ENCODE measurements at places on chromosomes 3 and 15. TPM values are rescaled to one million over a fixed set of nuclear protein-coding genes. Genes with fewer than 3 reads are reported as not detected.

The EOMES gene
- total RNA-seq = 0.17 TPM

The MEX3B gene
- 3.6 TPM for total RNA-seq

The ASB14 gene
- 14.1 TPM for total RNA-seq

The TGM5 gene
- total RNA-seq = not detected

The PIK3CA gene
- 20.9 TPM for total RNA-seq

The CCRL2 gene
- total RNA-seq = 1.4 TPM

The GPR27 gene
- total RNA-seq = 4.4 TPM

The GRAMD1C gene
- 3.4 TPM for total RNA-seq

The CKMT1A gene
- total RNA-seq = 0.22 TPM

DNA sequence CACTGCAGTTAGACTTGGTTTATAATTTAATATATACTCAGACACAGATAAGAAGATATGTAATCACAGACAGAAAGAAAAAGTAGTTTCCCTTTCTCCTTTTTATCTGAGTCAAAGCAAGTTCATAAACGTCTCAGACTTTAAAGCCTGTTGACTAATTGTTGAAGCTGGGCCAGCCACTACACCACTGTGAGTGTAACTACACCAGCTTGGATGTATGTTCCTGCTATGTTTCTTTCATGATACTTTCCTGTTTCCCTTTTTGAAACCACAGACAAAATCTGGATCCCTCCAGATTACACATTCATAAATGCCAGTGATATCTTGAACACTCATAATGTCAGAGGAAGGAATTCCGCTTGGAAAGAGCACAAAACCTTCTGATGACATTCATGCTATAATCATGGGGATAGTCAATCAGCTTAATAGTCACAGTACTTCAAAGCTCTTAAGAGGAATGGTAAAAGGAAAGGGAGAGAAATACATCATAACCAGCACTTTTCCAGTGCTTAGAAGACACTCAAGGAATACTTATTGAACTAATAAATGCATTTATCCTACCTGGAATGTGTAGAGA lies 32.0 kb downstream of the KCNMB2 start:
- no peak for DNase-seq

- no peak for DNase-seq
Observed at GRCh38 chr15:51837792-51838251, 8.4 kb downstream of the TMOD3 start.

GRCh38 chr3:116863822-116864589 lies 154.4 kb downstream of the TUSC7 start:
- DNase-seq = no peak

- DNase-seq = no peak
Observed at GRCh38 chr15:77540312-77541060, 92.2 kb downstream of the LINGO1 start.

DNA sequence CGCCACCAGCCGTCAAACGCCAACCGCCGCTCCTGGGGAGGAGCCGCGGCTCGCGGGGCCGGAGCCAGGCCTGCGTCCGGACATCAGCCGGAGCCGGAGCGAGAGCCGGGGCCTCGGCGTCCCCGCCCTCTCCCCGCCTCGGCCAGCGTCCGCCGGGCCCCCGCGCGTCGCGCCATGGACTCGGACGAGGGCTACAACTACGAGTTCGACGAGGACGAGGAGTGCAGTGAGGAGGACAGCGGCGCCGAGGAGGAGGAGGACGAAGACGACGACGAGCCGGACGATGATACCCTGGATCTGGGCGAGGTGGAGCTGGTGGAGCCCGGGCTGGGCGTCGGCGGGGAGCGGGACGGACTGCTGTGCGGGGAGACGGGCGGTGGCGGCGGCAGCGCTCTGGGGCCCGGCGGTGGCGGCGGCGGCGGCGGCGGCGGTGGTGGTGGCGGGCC lies 359 bp downstream of the ARIH1 start:
- DNase-seq = no peak

DNA sequence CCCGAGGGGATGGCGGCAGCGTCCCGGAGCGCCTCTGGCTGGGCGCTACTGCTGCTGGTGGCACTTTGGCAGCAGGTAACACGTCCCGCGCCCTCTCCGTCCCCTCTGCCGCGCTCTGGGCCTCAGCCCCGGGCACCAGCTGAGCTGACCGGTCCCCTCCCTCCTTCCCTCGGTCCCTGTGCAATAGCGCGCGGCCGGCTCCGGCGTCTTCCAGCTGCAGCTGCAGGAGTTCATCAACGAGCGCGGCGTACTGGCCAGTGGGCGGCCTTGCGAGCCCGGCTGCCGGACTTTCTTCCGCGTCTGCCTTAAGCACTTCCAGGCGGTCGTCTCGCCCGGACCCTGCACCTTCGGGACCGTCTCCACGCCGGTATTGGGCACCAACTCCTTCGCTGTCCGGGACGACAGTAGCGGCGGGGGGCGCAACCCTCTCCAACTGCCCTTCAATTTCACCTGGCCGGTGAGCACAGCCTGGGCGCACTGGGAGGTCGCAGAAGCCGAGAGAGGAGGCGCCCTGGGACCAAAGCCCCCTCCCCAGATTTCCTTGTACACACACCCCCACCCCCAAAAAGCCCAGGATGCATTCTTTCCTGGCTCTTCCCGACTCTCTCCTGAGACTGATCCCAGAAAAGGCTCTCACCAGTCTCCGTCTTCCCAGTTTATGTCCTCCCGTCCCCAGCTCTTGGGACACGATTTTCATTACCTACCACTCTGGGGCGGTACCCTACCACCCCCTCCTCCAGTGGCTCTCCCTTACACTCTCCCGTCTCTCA lies 705 bp downstream of the DLL4 start:
- DNase-seq = peak; percentile 73

DNA sequence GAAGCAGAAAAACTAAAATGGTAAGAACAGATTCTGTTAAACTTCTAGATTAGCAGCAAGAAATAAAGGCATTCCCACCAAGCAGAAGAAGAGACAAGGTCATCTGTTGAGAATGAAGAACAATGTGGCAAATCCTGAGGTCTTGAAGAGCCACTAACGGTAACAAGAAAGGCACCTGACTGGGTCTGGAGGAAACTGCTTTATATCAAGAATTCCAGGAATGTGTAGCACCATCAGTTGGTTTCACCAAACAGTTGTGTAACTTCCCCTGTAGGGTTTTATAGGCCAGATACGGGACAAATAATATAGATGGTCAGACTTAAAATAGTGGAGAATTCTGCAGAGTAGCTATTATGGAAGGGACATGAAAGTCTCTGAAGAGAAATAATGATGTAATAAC lies 57.3 kb downstream of the ACAP2 start:
- DNase-seq = no peak

DNA sequence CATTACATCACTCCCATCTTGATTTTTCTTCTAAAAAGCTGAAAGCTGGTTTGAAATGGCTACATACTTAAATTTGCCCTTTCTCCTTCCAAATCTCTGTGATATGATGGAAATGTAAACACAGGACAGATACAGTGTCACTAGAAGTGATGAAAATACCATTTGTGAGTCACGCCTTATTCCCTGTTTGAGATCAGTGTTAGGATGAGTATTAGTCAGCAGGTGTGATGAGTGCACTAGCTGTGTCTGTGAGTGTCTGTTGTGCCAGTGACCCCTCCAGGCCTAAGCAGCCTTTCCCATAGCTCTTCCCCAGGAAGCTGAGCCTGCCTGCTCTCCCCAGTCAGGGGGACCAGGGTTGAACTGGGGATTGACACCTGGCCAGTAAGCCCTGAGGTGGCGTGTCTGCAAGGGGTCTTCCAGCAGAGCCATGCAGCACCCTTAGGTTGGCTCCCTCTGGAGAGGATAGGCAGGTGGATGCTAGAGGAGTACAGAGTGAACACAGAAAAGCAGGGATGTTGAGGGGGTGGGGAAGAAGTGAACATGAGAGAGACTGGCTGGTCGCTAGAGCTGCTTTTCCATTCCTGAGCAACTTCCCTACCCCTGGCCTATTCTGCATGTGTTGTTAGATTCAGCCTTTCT lies 92.0 kb downstream of the PDE8A start:
- DNase-seq = no peak

- DNase-seq = no peak
Observed at GRCh38 chr3:194745422-194746184, 59.9 kb downstream of the FAM43A start.

DNA sequence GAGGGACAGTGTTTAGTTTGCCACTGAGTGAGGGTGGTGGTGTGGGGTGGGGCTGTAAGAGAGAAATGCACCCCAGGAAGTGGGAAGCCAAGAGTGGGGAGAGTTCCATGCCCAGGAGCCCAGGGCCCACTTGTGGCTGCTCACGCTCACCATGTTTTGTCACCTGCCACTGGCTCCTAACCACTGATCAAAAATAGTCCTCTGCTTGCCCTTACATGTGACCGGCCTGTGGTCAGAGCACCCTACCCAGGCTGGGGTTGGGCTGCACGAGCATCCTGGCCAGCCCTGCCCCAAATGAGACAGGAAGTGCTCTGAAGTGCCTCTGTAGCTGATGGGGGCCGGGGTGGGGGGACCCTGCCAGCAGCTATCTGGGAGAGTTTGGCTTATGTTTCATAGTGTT lies 216.3 kb downstream of the RPLP1 start:
- DNase-seq = peak; percentile 33

DNA sequence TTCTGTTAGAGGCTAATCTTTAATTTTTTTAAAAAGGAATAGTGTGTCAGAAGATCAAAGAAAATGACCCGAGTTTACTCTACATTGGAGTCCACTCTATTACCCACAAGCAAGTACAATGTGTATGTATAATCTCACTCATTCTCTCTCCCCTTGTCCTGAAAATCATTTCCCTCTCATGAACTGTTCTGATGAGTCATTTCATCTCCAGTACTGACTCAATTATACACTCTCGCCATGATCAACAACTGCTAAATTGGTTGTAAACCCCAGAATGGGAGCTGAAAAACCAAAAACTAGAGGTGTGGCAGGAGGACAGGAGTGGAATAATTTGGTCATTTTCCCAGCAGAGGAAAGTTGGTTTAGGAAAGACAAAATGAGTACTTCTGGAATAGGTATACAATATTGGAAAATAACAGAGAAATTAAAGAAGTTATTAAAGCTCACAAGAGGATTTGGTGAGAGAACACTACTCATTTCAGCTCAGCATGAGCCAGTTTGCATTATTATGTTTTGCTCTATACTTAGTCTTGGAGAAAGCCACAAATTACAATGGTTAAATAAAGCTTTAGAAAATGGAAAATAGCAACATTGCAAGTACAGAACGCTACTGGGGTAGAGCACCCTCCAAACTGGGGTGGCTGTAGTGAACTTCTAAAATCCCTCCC lies 144.3 kb upstream of the PFN2 start:
- DNase-seq = no peak

DNA sequence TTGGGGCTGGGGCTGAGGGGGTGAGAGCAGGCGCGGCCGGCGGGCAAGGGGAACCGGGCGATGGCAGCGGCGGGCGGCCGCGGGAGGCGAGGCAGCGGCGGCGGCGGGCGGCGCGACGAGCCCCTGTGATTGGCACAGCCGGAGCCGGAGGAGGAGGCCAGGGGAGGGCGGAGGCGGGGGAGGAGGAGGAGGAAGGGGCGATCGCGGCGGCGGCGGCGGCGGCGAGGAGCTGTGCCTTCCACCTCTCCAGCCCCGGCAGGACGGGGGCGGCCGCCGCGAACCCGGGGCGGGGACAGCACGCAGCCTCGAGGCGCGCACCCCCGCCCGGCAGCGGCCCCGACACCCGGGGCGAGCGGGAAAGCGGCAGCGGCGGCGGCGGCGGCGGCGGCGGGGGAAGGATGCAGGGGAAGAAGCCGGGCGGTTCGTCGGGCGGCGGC lies at the start of gene SLCO3A1:
Gene SLCO3A1, plus strand, starts transcription at position 198 of the 437 bp plus-strand sequence.
- DNase-seq = peak; percentile 91

GRCh38 chr3:50296721-50297383 lies 2.4 kb downstream of the HYAL3 start:
- no peak for DNase-seq

DNA sequence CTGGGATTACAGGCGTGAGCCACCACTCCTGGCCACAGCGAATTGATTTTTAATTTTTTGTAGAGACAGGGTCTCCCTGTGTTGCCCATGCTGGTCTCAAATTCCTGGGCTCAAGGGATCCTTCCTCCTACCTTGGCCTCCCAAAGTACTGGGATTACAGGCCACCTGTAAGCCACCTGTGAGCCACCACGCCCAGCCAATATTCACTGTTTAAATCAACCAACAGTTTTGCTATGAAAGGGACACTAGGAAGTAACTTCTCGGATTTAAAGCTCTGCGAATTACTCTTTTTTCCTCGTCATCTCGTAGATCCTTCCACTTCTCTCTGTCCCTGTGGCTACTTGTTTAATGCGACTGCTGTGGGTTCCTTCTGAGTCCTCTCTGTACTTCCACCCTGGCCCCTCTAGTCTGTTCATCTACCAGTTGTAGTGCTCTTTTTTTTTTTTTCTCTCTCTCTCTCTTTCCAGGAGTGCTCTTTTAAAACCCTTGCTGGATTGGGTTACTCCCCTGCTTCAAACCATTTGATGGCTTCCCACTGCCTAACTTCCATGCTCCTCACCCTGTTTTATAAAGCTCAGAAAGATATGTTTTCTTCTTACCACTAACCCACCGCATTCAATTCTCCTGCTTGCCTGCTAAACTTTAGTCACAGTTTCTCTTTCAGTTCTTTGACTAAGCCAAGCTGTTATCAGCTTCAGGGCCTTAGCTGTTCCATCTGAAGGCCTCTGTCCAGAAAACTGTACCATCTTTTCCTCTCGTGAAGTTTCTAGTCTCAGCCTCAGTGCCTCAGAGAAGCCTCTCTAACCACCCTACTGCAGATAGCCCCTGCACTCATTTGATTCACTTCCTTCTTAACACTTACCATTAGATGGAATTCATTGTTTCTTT lies 12.4 kb downstream of the RTF1 start:
- DNase-seq = no peak

DNA sequence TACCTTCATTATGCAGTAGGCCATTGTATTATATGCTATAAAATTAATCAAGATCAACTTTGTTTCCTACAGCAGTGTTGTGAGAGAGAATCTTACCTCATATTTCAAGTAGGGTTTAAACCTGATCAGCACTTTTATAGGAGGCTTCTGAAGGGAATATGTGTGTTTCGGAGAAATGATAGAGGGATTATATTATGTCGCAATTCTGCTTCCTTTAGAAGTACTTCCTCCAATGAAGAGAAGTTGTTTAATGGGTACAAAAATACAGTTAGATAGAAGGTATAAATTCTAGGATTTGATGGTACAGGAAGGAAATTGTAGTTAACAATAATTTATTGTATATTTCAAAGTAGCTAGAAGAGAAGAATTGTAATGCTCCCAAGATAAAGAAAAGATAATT lies 54.9 kb downstream of the NSUN3 start:
- no peak for DNase-seq

- no peak for DNase-seq
Observed at GRCh38 chr3:23796518-23796917, 9.2 kb upstream of the UBE2E1 start.

- DNase-seq = no peak
Observed at GRCh38 chr3:170985304-170985703, 41.2 kb downstream of the SLC2A2 start.

GRCh38 chr15:93524432-93524831 lies 435.4 kb upstream of the RGMA start:
- DNase-seq = no peak

- no peak for DNase-seq
Observed at GRCh38 chr15:71807691-71808091, 2.7 kb upstream of the NR2E3 start.

DNA sequence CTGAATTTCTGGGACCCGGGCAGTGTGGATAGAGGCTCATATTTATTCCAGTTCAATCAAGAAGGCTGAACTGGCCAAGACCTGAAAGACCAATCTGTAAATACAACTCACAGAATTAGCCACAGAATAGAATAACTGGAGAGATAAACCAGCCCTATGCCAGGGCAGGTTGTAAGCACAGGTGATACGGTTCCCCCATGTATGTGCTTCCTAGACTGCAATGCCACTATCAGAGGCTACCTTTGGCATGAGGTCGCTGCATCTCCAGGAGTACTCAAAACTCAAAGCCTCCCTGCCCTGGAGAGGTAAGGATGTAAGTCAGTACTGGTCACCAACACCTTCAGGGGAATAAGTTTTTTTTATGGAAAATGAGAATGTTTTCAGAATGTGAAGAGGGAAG lies 235.5 kb downstream of the NR1D2 start:
- no peak for DNase-seq
